ENCODE measurements at places on chromosomes 13 and 19. TPM values are rescaled to one million over a fixed set of nuclear protein-coding genes. Genes with fewer than 3 reads are reported as not detected.

DNA sequence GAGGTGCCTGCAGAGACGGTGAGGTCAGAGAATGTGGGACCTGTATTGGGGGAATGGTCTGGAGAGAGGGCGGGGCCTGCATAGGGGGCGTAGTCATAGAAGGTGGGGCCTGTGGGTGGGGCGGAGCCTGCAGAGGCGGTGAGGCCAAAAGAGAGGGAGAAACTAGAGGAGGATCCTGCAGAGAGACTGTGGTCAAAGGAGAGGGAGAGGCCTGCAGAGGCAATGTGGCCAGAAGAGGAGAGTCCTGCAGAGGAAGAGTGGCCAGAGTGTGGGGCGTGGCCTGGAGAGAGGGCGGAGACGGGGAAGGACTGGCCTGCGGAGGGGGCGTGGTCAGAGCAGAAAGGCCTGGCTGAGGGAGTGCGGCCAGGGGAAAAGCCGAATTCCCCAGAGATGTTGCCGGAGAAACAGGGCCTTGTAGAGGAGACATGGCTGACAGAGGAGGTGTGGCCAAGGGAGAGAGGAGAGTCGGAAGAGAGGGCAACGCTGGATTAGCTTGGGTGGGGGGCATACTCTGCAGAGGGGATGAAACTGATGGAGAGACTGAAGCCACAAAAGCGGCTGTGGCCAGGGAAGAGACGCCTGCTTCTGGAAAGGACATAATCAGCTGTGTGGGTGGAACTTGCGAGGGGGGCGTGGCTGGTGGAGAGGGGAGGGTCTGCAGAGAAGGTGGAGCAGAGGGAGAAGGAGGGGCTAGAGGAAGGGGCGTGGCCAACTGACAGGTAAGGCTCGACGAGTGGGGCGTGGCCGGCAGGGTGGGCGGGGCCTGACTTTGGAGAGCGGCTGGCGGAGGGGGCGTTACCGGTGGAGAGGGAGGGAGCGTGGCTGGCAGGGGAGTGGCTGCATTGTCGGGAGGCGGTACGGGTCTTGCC lies 2.5 kb downstream of the PRR36 start:
- H3K27me3 ChIP-seq = peaks cover 4% of the 10 kb centered on the region
- DNase-seq = peak; percentile 97
- H3K27ac ChIP-seq = peak overlapping the region; percentile 67
- H3K36me3 ChIP-seq = no peaks in the 10 kb centered on the region

DNA sequence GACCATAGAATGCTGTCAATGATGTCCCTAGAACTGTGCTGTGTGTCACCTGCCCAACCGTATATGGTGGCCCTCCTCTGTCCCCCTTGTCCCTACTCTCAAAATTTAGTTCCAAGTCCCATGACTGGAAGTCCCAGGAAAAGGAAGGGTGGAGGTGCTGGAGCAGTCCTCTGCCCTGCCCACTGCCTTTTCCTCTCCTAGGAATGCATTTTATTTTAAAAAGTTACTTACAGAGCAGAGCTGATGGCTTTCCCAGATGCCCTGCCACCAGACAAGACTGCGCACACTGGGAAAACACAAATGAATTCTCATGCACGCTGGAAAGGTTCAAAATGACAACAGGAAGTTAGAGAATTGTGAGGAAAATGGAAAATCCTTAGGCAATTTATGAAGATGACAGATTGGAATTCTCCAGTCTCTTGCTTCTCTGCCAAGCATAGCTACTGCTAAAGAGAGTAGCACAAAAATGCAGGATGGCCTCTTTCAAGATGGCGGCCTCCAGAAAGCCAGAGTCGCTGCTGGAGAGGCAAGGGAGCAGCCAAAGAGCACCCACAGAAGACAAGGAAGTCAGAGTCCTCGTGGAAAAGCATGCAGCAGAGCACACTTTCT lies 117.1 kb upstream of the TSC22D1 start:
- H3K4me3 ChIP-seq = no peak overlapping the region
- H3K36me3 ChIP-seq = no peaks in the 10 kb centered on the region
- no peaks in the 10 kb centered on the region for H3K4me1 ChIP-seq
- H3K27ac ChIP-seq = no peak overlapping the region
- no peak for DNase-seq
- no peaks in the 10 kb centered on the region for H3K27me3 ChIP-seq

GRCh38 chr19:45693106-45693788 lies 781 bp downstream of the QPCTL start:
- no peaks in the 10 kb centered on the region for H3K27me3 ChIP-seq
- peak overlapping the region; percentile 94 for H3K4me3 ChIP-seq
- DNase-seq = peak; percentile 89
- H3K4me1 ChIP-seq = peaks cover 19% of the 10 kb centered on the region
- peaks cover 19% of the 10 kb centered on the region for H3K36me3 ChIP-seq
- peak overlapping the region; percentile 94 for H3K27ac ChIP-seq

DNA sequence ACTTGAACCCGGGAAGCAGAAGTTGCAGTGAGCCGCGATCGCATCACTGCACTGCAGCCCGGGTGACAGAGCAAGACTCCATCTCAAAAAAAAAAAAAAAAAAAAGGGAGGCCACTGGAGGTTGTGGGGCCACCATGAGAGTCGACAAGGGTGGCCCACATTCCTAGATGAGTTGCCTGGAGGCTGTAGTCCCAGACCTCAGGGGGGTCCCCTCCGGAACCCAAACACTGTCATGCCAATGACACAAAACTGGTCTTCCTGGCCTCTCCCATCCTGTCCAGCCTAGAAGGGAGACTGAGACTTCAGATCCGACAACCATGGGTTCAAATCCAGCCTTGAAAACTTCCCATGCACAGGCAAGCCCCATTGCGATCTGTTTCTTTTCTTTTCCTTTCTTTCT lies 14.7 kb downstream of the SPC24 start:
- no peaks in the 10 kb centered on the region for H3K27me3 ChIP-seq

DNA sequence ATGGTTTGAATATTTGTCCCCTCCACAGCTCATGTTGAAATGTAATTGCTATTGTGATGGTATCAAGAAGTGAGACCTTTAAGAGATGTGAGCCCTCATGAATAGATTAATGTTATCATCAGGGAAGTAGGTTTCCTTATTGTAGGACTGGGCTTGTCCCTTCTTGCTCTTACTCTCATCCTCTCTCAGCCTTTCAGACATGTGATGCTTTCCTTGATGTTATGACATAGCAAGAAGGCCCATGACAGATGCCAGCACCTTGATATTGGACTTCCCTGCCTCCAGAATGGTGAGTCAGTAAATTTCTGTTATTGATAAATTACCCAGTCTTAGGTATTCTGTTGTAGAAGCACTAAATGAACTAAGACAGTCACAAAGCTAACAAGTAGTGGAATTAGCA lies 5.7 kb upstream of the ZMYM2 start:
- no peak overlapping the region for H3K4me3 ChIP-seq
- no peak overlapping the region for H3K27ac ChIP-seq
- H3K27me3 ChIP-seq = no peaks in the 10 kb centered on the region
- no peak for DNase-seq
- no peaks in the 10 kb centered on the region for H3K4me1 ChIP-seq

DNA sequence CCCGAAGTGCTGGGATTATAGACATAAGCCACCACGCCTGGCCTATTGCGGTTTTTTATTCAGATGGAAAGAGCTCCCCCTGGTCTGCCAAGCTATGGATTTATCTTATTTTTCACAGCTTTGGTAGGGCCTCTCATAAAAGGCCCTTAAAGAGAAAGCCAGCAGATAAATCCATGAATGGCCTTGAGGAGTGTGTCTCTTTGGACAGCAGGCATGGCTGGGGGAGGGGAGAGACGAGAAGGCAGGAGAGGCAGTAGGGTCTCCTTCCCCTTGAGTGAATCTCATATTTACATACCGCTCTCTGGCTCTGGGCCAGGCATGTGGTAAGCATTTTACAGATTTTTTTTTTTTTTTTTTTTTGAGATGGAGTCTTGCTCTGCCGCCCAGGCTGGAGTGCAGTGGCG lies 25.2 kb downstream of the MARK4 start:
- H3K36me3 ChIP-seq = peaks cover 74% of the 10 kb centered on the region
- no peak overlapping the region for H3K27ac ChIP-seq
- H3K4me3 ChIP-seq = no peak overlapping the region

DNA sequence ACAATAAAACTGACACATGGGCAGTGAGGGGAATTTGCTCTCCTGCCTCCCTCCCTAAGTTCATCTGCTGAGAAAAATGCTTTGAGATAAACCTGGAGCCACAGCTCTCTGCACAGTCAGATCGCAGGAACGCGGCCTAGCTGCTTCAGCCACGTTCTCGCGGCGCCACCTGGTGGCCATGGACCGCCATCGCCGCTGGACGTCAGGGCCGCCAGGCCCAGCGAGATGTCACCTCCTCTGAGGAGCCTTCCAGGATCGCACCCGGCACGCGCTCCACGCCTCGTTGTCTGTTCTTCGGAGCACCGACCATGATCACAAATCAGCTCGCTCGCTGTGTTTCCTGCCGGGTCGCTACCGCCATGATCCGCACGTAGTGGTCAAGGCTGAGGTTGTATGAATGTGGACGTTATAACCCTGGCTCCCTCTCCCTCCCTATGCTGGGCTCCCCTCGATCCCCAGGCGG lies 20.6 kb upstream of the USP29 start:
- H3K36me3 ChIP-seq = no peaks in the 10 kb centered on the region
- peaks cover 11% of the 10 kb centered on the region for H3K4me1 ChIP-seq
- no peaks in the 10 kb centered on the region for H3K27me3 ChIP-seq

DNA sequence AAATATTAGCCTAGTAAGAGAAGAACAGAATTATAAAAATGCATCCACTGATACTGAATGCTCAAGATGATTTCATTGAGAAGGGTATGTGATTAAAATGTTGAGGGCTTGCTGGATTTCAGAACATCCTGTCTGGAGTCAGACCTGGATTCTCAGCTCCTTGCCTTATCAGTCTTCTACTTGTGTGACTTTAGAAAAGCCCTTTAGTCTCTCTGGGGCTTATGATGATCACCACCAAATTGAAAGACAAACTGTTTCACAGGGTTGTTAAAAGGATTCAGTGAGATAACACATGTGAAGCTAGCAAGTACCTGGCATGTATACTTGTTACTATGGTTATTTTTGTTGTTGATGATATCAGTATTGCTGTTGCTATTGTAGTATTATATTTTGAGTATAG lies 118.4 kb downstream of the GPC6 start:
- H3K27me3 ChIP-seq = no peaks in the 10 kb centered on the region
- no peaks in the 10 kb centered on the region for H3K36me3 ChIP-seq
- no peak for DNase-seq
- H3K27ac ChIP-seq = no peak overlapping the region
- no peak overlapping the region for H3K4me3 ChIP-seq

GRCh38 chr13:103523858-103524257 lies 457.6 kb upstream of the SLC10A2 start:
- no peaks in the 10 kb centered on the region for H3K27me3 ChIP-seq
- no peak for DNase-seq
- H3K36me3 ChIP-seq = no peaks in the 10 kb centered on the region
- no peak overlapping the region for H3K4me3 ChIP-seq
- H3K27ac ChIP-seq = no peak overlapping the region

GRCh38 chr13:50152224-50152623 lies 137.0 kb downstream of the KCNRG start:
- no peaks in the 10 kb centered on the region for H3K27me3 ChIP-seq
- DNase-seq = no peak
- no peaks in the 10 kb centered on the region for H3K36me3 ChIP-seq
- H3K27ac ChIP-seq = no peak overlapping the region

- DNase-seq = no peak
- H3K4me3 ChIP-seq = no peak overlapping the region
- no peak overlapping the region for H3K27ac ChIP-seq
- peaks cover 16% of the 10 kb centered on the region for H3K4me1 ChIP-seq
- H3K27me3 ChIP-seq = no peaks in the 10 kb centered on the region
- H3K36me3 ChIP-seq = no peaks in the 10 kb centered on the region
These were observed 93.1 kb downstream of the GGACT start for GRCh38 chr13:100495455-100495854.

- no peaks in the 10 kb centered on the region for H3K27me3 ChIP-seq
- no peak overlapping the region for H3K4me3 ChIP-seq
- no peak overlapping the region for H3K27ac ChIP-seq
- H3K36me3 ChIP-seq = no peaks in the 10 kb centered on the region
These were observed 105.2 kb downstream of the INSR start for GRCh38 chr19:7188698-7189629.

DNA sequence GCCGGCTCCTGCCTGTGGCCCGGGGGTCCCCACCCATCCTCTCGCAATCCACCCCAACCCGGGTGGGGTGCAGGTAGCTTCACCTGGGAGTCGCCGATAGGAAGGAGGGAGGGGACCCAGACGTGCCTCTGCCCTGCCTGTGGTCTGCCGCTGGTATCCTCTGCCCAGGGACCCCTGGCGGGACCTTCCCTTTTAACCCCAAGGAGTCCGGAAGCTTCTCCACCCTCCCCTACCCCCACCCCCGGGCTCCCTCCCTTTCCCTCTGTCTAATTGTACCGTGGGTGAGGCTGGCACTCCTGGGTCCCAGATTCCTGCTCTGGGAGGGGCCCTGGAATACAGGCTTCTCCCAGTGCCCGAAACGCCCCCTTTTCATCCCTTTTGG lies at the start of gene KLK10:
KLK10 (minus strand) TSS at position 166 of the 382 bp plus-strand sequence. CDS start 579 bp downstream, outside the sequence.
- peak within 1 kb of the TSS; percentile 37 for H3K27ac ChIP-seq
- peaks cover 19% of the 10 kb centered on the region for H3K27me3 ChIP-seq
- H3K4me1 ChIP-seq = peaks cover 8% of the 10 kb centered on the region

DNA sequence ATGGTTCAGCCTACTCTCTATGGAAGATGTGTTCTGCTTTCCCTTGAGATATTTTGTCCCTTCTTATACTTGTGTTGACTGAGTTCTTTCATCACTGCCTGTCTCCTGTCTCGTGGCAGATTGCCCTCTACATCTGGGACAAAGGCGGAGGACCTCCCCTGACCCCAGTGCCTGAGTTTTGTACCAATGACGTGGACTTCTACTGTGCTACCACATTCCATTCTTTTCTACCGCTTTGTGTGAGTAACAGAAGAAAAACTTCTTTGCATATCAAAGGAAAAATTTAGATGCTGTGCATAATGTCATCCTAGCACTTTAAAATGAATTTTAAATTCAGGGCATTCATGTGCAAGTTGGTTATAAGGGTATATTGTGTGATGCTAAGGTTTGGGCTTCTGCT lies 74.6 kb downstream of the B3GLCT start:
- no peak for DNase-seq
- H3K27ac ChIP-seq = no peak overlapping the region
- no peak overlapping the region for H3K4me3 ChIP-seq
- no peaks in the 10 kb centered on the region for H3K27me3 ChIP-seq
- no peaks in the 10 kb centered on the region for H3K4me1 ChIP-seq

DNA sequence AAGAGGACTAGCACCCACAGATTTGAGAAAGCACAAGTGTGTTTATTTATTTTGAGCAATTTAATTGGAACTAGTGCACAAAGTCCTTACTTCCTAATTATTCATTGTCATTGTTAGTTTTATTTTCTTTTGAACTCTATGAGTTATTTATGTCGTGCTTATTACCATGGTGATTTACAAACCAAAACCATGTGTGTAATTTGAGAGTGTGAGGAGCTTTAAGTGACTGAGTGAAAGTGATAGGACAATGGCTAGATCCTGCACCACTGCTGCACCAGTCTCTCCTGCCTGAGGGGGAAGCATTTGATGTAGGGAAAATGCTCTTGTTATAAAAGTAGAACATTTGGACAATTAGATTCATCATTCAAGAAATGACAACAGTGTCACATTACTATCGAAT lies 172.3 kb upstream of the KLF12 start:
- H3K27ac ChIP-seq = no peak overlapping the region
- H3K36me3 ChIP-seq = no peaks in the 10 kb centered on the region
- H3K4me3 ChIP-seq = no peak overlapping the region
- no peak for DNase-seq
- H3K4me1 ChIP-seq = no peaks in the 10 kb centered on the region

TEX101 gene
- total RNA-seq = not detected

CYP2A6 gene
- total RNA-seq = 3.1 TPM

CELF5 gene
- total RNA-seq = not detected

MAB21L1 gene
- 0.14 TPM for total RNA-seq

ZNF724 gene
- 1.1 TPM for total RNA-seq

POU2F2 gene
- 4.3 TPM for total RNA-seq

TMEM59L gene
- 2.8 TPM for total RNA-seq

ERICH4 gene
- not detected for total RNA-seq

KLK14 gene
- total RNA-seq = not detected

UBA52 gene
- 988 TPM for total RNA-seq

IZUMO2 gene
- not detected for total RNA-seq

Data from upper lobe of left lung (tissue), 6 donors.